ENCODE measurements at places on chromosomes 5 and 9.

- no peak for DNase-seq
Observed at GRCh38 chr9:27752069-27752468, 178.8 kb upstream of the C9orf72 start.

- no peak for DNase-seq
Observed at GRCh38 chr5:159211729-159212174, 2.4 kb upstream of the RNF145 start.

GRCh38 chr9:70947086-70947485 is 174.3 kb downstream of the TRPM3 start:
- DNase-seq: no peak

GRCh38 chr9:71036501-71036900 is 84.9 kb downstream of the TRPM3 start:
- DNase-seq: no peak

DNA sequence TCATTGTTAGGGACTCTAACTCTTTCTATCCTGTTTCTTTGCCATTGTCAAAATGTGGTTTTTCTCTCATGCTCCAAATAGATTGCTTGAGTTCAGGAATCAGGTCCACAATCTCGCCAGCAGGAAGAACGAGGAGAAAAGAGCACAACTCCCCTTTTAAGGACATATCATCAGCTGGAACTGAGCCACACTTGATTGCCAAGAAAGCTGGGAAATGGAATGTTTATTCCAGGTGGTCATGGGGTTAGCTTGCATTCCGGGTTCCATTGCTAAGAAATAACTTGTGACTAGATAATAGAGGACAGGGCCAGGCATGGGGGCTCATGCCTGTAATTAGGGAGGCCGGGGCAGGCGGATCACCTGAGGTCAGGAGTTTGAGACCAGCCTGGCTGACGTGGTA is 32.4 kb upstream of the C9orf57 start:
- DNase-seq: no peak

GRCh38 chr9:2727374-2727773 is 10.1 kb downstream of the KCNV2 start:
- DNase-seq: no peak

DNA sequence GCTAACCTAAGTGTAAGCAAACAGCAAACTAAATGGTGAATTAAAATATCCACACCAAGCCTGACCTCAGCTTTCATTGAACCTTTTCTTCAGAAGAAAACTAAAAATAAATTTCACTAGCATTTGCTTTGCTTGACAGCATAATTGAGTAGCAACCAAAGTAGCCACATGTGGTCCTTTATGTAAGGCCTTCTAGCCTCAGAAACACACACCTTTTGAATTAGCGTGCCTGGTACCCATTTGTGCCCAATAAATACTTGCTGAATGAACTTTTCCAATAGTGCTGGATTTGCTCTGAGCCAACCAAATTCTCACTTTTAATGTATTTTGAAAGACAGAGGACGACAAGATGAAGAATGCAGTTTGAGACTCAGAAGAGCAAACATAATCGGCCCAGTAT is 2.1 kb upstream of the NIPBL start:
- no peak for DNase-seq

- DNase-seq: no peak
Observed at GRCh38 chr9:8715788-8716187, 916.2 kb upstream of the DMAC1 start.

DNA sequence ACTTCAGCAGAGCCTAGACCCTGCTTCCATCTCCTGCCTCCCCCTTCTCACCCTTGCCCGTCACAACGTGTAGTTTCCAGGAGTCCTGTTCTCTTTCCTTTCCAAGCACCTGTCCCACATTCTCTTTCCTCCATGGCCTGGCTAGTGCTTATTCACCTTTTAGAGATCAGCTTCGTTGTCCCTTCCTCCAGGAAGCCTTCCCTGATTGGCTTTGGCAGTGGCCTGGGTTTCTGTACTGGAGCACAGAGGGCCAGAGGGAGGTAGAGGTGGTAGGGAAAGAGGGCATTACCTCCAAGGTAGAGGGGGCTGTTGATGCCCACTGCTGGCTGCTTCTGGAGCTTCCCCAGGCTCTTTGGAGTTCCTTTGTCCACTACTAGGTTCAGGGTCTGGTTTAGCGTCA is 93.7 kb upstream of the PANK3 start:
- DNase-seq: no peak

DNA sequence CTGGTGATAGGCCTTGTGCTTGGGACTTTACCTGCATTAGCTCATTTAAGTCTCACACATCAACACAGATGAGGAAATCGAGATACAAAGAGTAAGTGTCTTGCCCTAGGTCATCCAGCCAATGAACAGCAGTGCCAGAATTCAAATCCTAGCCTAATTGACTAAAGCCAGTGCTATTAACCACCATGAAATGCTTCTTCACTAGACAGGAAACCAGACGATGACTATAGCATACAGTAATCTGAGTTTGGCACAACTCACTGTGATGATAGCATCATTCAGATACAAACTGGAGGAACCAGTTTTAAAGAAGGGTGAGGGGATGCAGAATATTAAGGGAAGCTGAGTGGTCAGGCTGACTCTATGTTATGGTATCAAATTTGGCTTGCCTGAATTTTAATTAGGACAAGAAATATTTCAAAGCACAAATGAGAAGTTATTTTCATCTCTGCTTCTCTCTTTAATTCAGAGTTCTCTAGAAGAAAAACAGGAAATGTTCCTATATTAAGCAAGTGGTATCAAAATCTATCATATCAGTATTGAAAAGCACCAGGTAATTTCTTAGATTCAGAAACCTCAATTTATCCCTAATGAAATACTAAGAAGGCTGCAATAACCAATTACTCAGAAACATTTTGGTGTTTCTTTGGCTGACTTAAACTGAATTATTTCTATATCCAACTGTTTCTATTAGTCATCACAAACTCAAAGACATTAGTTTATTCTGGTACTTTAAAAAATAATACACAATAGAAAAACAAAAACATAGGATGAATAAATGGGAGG is 147.0 kb upstream of the RASA1 start:
- DNase-seq: peak; percentile 24

- no peak for DNase-seq
Observed at GRCh38 chr5:81755320-81755719, 4.4 kb upstream of the SSBP2 start.

DNA sequence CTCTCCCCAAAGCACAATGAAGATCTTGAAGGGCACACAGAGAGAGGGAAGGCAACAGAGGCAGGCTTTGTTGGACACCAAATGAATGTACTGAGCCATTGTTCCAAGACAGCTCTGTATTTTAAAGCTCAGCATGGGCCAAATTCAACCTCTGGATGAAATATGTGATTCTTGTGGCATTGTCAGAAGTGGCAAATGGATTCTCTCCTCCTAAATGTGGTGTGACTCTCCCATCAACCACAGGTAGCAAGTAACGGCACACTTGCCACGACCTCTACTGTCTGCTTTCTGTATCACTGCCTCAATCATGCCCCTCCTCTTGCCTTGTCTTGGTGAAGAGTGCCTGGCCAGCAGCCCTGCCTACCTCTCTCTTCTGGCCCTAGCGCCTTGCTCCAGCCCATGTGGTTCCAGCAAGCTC is 6.1 kb upstream of the MOB3B start:
- no peak for DNase-seq

Measured in activated T-cell treated with anti-CD3 and anti-CD28 coated beads, Interleukin-2, amount 50 U/mL, for 72 hours (primary cell).